ENCODE measurements at places on chromosomes 3 and 15.

DNA sequence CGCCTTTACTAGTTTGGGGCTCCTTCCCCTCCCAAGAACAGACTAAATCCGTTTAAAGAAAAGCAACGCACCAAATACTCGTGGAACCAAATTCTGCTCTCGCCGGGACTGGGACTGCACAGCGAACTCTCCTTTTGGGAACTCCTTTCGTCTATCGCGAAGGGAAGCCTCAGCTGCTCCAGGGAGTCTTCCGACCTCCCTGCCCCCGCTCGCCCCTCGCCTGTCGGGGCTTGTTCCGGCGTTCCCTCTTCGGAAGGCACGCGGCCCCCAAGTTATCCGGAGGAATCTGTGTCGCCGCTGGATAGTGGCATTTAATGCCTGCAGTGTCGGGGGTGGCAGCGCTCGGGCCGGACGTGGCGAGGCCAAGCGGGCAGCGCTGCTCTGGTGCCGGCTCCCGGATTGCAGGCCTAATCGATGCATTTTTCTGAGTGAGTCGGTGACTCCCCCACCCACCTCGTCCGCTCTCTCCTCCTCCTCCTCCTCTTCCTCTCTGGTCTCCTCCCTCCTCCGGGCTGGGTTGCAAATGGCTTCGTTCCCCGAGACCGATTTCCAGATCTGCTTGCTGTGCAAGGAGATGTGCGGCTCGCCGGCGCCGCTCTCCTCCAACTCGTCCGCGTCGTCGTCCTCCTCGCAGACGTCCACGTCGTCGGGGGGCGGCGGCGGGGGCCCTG, at the start of gene TRIM71:
Gene TRIM71, plus strand, starts transcription at position 440 of the 671 bp plus-strand sequence. Its CDS starts 84 bp downstream, at position 524.
- peak; percentile 74 for DNase-seq

DNA sequence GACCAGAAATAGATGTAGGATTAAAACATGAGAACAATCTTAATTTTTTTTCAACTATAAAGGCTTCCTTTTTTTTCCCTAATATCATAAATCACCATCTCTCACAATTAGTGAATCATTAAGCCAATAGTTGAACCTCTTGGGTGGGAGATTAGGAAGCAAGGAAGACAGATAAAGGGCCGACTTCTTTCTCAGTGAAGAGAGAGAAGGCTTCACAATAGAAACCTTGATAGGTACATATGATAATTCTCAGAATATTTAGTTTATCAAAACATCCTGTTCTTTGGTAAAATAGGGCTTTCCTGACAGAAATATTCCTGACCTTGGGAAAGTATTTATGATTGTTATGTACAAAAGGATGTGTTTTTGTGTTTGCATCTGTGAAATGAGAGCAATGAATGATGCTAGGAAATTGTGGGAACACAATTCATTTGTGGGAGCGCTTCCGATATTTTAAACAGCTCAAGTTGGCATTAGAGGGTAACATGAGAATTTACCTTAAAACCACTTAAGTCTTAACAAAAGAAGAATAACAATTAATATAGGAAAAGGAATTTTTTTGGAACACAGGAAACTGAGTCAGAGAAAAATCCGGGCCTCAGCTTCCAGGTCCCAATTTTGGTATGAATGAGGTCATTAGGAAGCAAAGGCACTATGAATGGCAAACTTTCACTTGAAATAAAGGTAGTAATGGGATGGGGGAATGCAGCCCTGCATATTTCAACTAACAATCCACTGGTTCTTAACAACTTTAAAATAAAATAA, 263.2 kb upstream of the TGFBR2 start:
- DNase-seq = no peak

DNA sequence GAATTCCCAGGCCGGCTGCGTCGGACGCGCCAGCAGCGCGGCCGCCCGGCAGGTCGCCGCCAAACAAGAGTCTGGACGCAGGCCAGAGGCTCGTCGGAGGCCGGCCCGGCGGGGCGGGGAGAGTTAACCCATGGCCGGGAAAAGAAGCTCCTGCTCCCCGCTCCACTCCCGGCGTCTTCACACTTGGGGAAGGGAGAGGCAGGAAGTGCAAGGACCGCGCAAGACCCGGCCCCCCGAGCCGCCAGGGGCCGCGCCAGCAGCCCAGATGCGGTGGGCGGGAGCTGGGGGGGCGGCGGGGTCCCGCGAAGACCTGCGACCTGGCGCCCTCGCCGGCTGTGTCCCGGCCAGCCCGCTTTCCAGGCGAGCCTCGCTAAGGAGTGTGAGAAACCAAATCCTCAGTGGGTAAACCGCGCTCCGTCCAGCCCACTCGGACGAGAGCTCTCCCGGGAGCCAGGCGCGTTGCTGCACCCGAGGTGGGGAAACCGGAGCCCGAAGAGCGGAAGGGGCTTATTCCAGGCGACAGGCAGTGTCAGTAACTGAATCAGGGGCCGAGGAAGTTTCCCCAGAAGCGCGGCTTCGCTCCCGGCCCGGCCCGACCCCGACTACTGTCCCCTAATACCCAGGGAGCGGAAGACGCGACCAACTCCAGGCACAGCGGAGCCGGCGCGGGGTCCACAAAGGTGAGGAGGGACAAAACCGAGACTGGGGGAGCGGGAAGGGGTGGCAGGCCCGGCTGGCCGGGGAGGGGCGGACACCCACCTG, 721 bp downstream of the ADAMTS7 start:
- peak; percentile 77 for DNase-seq

DNA sequence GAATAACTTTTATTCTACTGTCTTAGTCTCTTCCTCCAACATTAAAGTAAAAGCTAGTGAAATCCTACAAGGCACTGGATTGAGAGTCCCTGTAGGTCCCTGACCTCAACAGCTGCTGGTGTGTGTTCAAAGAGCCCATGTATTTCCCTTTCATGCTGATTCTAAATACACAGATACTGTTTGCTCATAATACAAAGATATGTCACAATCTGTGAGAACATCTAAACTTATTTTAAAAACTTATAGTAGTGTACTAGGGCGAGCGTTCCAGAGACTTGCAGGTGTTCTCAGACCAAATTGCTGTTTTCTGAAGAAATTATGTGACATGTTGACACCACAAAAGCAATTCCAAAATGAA, 145.9 kb upstream of the LIPC start:
- DNase-seq = no peak

DNA sequence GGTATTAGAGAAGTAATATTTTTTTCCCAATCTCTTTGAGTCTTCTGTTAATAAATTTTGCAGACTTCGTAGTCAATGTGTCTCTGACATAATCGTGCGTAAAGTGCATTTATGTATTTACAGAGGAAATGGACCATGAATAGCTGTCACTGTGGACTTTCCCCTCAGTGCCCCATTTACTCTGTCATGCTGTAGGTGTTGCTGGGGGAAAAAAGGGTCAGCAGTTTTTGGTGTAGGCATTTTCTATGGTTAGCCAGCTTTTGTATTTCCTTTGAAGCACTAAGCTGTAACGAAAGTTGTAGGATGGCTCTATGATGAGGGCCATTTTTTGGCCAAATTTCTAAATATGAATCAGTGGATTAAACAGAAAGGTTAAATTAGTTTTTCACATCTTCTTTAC, 598.4 kb downstream of the FGF12 start:
- peak; percentile 20 for DNase-seq

DNA sequence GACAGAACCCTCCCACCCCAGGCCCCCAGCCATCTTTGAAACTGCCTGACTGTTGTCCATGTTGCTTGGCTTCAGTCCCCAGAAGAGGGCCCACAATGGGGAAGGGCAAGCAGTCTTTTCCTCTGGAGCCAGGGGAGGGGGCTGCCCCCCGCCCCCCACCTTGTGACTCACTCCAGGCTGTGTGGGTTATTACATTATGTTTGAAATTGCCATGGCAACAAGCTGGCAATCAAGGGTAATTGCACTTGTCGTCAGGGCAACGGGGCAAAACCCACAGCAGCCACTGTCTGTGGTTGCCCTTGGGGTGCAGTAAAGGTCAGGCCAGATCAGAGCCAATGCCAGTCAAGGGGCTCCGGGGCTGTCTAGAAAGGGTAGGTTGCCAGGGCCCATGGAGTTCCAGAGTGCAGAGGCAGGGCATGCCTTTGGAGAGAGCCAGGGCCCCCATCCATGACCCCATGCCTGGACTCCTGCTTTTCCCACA, 3.1 kb upstream of the CAMKV start:
- no peak for DNase-seq

GRCh38 chr3:174644287-174644686, 214.8 kb upstream of the NAALADL2 start:
- DNase-seq = no peak

GRCh38 chr3:128786434-128787020, 60.5 kb downstream of the RAB7A start:
- no peak for DNase-seq

GRCh38 chr15:70777170-70777926, 14.0 kb upstream of the UACA start:
- no peak for DNase-seq

GRCh38 chr15:47787875-47788274, 70.6 kb downstream of the SEMA6D start:
- no peak for DNase-seq

GRCh38 chr15:91472316-91472756, 372.3 kb downstream of the SV2B start:
- no peak for DNase-seq

GRCh38 chr15:92643849-92644815, 11.4 kb downstream of the FAM174B start:
- no peak for DNase-seq

GRCh38 chr3:175729466-175729865, 870.3 kb downstream of the NAALADL2 start:
- DNase-seq = no peak

- DNase-seq = no peak
These were observed 1.8 kb upstream of the MESD start for GRCh38 chr15:80991421-80991820.

GRCh38 chr3:126264952-126265351, 84.6 kb upstream of the ALDH1L1 start:
- no peak for DNase-seq

GRCh38 chr3:77539014-77539413, 499.1 kb downstream of the ROBO2 start:
- DNase-seq = peak; percentile 0
